ENCODE measurements at places on chromosomes 5 and 9.

- no peak for DNase-seq
Observed at GRCh38 chr5:98602534-98603112, 170.8 kb upstream of the RGMB start.

DNA sequence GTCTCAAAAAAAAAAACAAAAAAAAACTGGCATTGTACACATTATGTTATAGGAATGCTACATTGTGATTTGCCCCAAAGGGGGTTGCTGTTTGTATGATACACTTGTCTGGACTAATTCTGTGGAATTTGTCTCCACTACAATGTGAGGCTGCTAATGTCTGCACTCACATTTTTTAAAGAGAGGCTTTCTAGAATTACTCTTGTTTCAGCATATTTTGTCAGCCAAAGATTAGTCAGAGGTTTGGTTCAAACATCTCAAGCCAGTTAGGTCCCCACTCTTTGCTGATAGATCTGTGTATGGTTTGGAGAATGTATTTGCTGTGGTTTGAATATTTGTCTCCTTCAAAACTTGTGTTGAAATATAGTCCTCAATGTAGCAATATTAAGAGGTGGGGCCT, 59.3 kb upstream of the ZNF169 start:
- no peak for DNase-seq

GRCh38 chr5:92637960-92638359, 943.1 kb downstream of the NR2F1-AS1 start:
- no peak for DNase-seq

GRCh38 chr5:135705941-135706466, 127.2 kb upstream of the CXCL14 start:
- no peak for DNase-seq

DNA sequence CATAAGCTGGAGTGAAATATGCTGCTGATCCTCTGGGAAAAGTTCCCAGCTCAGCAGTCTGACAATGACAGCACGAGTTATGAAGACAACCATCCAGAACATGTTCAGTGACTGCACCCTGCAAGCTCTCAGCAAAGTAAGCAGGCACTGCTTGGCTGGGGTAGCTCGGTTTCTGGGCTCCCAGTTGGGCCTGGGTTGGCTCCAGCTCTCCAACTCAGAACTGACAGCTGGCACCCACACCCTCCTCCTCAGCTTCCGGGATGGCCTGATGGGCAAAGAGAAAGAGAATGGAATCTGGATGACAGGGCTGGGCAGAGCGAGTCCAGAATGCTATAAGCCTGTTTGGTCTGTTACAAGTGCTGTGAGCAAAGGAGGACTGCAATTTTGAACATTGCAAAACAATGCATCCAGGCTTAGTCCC, 185.0 kb downstream of the CSNK1G3 start:
- no peak for DNase-seq

DNA sequence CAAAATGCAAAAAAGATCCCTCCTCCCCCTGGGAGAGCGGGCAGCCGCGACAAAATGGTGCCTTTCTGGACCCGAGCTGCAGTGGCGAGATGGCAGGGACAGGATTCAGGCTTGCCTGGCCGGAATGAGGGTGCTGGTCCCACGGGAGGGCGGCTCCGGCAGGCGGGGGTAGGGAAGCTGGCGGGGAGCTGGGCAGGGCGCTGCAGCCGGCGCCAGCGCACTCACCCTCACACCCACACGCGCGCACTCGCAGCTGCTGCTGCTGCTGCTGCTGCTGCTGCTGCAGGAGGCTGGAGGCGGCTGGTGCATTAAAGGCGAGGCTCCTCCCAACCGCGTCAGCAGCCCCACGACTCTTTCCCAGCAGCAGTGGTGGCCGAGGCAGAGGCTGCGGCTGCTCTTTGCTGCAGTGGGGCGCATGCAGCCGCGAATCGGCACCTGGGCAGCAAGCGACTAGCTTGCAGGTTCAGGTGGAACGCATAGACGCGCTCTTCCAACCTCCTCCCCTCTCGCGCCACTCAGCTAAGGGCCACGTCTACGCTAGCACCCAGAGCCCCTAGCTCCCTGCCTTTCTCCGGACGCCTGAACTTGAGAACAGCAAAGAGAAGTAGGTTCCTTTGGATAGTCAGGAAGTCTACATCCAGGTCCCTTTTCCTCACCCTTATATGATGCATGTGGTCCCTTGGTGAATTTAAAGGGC, at the start of gene PPP2R2B:
PPP2R2B (minus strand) TSS at position 282 of the 697 bp plus-strand sequence.
- DNase-seq: no peak

DNA sequence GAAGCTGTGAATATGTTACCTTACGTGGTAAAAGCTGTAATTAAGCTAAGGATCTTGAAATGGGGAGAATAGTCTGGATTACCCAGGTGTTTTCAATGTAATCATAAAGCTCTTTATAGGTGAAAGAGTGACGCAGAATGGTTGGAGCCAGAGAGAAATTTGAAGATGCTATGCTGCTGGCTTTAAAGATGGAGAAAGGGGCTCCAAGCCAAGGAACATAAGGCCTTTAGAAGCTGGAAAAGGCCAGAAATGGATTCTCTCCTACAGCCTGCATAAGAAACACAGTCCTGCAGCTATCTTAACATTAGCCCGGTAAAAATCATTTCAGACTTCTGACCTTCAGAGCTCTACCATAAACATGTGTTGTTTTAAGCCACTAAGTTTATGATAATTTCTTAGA, 243.3 kb upstream of the VLDLR start:
- DNase-seq: no peak

DNA sequence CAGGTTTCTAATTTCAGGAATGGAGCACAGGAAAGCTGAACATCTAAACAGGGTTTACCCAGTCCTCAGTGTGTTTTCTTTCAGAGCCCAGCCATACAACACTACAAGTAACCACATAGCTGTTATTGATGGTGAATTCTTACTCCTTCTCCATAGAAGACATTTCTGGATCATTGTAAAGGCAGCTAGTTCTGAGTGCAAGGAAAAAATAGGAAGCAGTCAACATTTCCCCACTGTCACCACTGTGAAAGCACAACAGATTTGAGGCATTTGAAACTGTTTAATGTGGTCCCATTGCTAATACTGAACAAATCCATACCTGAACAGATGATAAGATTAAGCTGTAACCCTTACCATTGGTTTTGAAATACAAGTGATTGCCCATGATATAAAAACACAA, 145.0 kb upstream of the PCA3 start:
- DNase-seq: no peak

- no peak for DNase-seq
Observed at GRCh38 chr9:69757996-69758675, 1.7 kb downstream of the PTAR1 start.

DNA sequence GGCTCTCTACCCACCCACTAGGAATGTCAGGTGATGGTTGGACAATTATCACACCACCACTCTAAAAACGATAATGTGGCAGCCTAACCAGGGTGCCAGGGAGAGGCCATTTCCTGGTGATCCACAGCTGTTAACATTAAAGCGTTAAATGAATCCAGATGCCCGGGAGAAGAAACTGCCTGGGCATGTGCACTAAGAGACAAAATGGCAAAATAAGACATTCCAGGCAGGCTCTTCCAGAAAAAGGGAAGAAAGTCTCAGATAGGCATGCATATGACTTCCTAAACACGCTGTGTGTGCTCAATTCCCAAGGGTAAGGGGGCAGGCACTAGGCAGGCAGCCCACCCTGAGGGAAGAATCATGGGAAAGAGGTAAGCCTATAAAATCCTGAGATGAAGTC, 4.6 kb upstream of the TXN start:
- DNase-seq: no peak
